ENCODE measurements at places on chromosomes 7 and 10.

GRCh38 chr10:103620352-103620740 is 126.8 kb downstream of the NEURL1 start:
- DNase-seq, result no peak

GRCh38 chr7:139340808-139341057 is 404 bp upstream of the FMC1 start:
- peak; percentile 61 for DNase-seq

GRCh38 chr7:100390286-100391009 is 17.2 kb downstream of the PILRA start:
- no peak for DNase-seq

- DNase-seq, result no peak
Observed at GRCh38 chr10:13542533-13542932, 13.7 kb upstream of the BEND7 start.

GRCh38 chr10:129440247-129440646 is 26.8 kb upstream of the MGMT start:
- DNase-seq, result no peak

- DNase-seq, result no peak
Observed at GRCh38 chr7:108328174-108328651, 128.0 kb downstream of the NRCAM start.

- DNase-seq, result no peak
Observed at GRCh38 chr7:143382791-143383641, 1.9 kb downstream of the ZYX start.

GRCh38 chr10:17847585-17848296 is 38.6 kb downstream of the MRC1 start:
- no peak for DNase-seq

- no peak for DNase-seq
Observed at GRCh38 chr10:78475437-78475836, 441.8 kb downstream of the RPS24 start.

GRCh38 chr7:43590862-43591557 is 8.1 kb downstream of the STK17A start:
- no peak for DNase-seq

- no peak for DNase-seq
Observed at GRCh38 chr7:17948526-17949238, 8.4 kb upstream of the SNX13 start.

DNA sequence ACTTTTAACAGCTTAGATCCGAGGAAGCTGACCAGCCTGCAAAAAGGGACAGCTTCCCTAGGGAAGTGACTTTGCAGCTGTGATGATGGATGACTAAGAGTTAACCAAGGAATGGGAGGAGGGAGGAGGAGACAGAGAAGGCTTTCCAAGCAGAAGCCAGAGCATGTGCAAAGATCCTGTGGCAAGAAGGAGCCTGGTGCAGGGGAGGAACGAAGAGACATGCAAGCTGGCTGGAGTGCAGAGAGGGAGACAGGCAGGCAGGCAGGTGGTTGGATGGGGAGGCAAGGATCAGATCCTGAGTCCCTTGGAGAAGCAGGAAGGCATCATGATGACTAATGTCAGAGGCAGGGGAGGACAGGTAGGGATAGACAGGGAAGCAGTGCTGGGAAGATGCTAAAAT is 148.8 kb downstream of the PFKFB3 start:
- DNase-seq, result no peak

- DNase-seq, result no peak
Observed at GRCh38 chr10:109913306-109913892, 9.9 kb downstream of the XPNPEP1 start.

- DNase-seq, result no peak
Observed at GRCh38 chr10:97789770-97790397, 18.1 kb upstream of the SFRP5 start.

GRCh38 chr10:45997557-45997956 is 25.3 kb downstream of the TIMM23 start:
- no peak for DNase-seq

GRCh38 chr10:72110673-72111401 is 22.5 kb upstream of the SPOCK2 start:
- DNase-seq, result no peak

DNA sequence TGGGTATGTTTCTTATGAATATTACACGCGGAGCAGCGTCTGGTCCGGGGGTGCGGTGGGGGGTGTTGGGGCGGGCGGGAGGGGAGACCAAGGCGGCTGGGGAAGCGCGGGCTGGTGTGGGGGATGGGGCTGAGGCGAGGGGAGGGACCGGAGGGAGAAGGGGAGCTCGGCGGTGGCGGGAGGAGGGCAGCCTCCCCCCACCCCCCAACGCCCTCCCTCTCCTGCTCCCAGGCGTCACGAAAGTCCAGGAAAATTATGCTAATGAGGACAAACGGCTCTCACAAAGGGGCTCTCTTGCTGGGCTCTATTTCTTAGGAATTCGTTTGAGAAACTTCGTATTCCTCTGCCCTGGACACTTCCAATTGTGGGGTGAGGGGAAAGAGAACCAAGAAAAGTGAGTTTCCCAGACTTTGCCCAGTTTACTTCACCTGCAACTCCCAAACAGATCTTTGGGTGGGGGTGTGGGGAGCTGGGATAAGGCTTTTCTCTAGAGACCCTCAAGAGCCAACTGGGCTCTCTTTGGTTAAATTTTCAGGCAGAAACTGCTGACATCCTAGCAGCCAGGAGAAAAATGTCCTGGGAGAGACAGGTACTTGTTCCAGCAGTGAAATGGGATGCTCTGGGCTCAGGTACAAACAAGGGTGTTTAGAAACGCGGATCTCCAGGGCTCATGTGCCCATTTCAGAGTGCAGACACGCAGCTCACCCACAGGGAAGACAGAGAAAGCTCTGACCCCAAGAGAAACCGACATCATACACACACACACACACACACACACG is 11.7 kb upstream of the HOXA2 start:
- no peak for DNase-seq

DNA sequence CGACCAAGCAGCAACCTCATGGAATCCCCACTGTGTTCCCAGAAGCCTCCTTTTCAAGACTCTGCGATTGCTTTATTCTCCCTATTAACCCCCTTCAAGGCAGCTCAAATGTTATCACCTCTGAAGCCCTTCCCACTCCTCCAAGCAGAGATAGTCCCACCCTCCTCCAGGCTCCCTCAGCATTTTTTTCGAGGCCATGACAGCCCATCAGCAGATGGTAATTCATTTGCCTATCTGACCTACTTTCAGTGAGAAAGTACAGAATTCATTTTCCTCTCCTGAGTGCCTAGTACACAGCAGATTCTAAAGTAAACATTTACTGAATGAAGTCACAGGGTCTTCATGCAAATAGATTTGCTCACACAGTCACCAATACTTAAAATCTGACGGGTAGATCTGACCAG is 47.8 kb downstream of the HERPUD2 start:
- no peak for DNase-seq

DNA sequence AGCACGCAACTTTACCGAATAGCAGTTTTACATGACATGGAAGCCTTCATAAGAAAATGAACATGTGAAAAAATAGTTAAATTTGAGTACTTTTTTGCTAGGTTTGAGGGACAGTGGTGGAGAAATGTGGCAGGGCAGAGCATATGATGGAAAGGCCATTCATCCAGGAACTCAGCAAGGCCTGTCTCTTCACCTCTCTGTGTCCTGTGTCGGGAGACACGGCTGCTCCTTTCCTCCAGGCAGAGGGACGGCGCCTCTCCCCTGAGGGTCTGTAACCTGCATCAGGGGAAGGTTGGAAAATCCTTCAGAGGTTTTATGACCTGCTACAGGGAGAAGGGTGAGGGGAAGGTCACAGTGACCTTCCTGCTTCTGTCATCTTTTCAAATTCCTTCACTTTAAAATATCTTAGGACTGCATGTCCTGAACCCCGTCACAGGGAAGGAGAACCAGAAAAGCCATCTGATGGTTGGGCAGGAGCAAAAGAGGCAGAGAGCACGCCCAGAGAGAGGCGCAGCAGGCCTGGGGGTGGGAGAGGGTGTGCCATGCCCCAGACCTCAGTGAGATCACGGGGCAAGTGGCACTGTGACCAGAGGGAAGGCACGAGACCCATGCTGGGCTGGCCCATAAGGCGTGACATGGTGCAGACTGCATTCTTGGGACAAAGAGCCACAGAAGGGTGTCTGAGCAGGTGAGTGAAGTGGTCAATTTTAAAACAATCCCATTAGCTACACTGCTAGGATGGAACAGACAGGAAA is 44.0 kb downstream of the GSDME start:
- no peak for DNase-seq

- DNase-seq, result no peak
Observed at GRCh38 chr10:7043055-7043653, 367.7 kb downstream of the SFMBT2 start.

GRCh38 chr10:20623546-20623945 is 273.6 kb downstream of the NEBL start:
- DNase-seq, result no peak

- no peak for DNase-seq
Observed at GRCh38 chr10:102670871-102671434, 26.7 kb downstream of the TRIM8 start.

DNA sequence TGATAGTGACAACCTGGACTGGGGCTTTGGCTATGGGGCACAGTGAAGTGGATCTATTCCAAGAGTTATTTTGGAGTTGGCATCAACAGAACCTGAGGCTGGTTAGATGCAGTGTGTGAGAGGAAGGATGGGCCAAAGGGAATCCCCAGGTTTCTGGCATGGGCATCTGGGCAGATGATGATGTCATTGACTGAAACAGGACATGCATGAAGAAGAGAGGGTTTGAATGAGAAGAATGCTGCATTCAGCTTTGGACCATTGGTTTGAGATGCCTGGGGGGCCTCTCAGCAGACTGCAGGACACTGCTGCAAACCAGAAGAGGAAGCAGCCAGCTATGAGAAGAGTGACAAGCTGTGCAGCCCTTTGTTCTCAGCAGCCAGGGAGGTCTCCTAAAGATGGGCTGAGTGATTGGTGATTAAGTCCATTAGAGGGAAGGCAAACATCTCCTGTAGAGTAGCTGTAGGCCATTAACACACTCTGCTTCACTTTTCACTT is 23.1 kb upstream of the PIK3CG start:
- DNase-seq, result no peak

DNA sequence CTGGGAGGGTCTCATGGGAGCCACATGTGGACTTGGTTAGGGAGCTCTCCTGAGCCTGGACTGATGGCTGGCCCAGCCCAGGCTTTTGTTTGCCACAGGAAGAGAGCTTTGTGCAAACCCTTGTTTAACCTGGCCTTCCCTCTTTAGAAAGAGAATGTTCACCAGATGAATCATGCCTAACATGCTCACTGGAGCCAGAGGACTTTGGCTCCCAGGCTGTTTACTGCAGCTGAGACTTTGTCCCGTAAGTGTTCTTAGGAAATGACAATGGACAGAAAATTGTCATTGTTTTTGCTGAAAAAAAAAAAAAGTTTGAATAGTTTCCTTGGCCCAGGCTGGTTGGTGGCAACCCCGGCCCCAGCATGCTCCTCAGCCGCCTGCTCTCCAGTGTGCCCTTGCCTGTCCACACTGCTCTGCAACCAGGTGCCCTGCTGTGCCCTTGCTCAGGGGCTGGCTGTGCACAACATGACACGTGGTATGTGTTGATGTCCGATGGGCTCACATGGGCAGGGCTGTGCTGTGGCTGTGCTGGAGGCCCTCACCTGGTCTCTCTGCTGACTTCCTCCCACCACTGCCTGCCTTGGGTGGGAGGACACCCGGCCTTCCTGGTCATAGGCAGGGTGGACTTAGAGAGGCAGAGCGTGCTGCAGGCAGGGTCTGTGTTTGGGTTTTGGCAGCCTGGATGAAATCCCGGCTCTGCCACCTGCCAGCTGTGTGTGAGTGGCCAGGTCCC is 215.3 kb upstream of the ZNF32 start:
- DNase-seq, result no peak

- DNase-seq, result no peak
Observed at GRCh38 chr7:70694971-70695794, 436.8 kb upstream of the GALNT17 start.

GRCh38 chr10:69364232-69364940 is 52.3 kb downstream of the TACR2 start:
- DNase-seq, result no peak

- DNase-seq, result no peak
Observed at GRCh38 chr7:77903597-77903996, 105.0 kb downstream of the PHTF2 start.

DNA sequence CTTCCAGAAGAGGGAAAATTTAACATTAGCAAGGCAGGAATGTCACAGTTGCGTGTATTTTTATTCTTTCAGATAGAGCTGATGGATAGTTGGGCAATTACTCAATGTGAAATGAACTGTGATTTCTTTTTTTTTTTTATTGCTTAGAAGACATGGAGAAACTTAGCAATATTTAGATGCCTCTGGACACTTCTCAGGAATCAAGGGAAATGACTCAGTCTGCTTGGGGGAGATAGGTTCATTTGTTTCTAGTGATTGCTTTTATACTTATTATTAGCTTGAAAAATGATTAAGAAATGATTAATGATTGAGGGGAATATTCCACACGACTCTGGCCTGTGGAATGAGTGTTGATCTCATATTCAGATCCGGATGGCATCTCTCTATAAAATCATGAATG is 33.1 kb upstream of the TBX20 start:
- DNase-seq, result no peak

GRCh38 chr7:36045830-36046341 is 107.2 kb upstream of the EEPD1 start:
- DNase-seq, result no peak

DNA sequence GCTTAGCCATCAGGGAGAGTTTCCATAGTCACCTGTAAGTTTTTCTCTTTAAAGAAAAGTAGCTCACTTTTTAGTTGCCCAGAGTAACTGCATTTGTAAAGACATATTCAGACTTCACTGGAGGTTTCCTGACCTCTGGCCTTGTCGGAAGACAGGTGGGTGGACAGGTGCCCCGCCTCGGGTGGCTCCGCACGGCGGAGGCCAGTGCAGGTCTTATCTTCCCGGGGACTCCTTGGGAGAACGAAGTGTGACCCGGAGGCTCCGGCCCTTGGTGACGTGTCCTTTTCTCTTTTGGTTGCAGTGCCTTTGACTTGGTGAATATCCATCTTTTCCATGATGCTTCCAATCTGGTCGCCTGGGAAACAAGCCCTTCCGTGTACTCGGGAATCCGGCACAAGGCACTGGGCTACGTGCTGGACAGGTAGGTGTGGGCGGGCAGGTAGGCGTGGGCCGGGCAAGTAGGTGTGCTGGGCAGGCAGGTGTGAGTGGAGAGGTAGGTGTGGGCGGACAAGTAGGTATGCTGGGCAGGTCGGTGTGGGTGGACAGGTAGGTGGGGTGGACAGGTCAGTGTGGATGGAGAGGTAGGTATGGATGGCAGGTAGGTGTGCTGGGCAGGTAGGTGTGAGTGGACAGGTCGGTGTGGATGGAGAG is 75.8 kb downstream of the NKX6-2 start:
- DNase-seq, result no peak

DNA sequence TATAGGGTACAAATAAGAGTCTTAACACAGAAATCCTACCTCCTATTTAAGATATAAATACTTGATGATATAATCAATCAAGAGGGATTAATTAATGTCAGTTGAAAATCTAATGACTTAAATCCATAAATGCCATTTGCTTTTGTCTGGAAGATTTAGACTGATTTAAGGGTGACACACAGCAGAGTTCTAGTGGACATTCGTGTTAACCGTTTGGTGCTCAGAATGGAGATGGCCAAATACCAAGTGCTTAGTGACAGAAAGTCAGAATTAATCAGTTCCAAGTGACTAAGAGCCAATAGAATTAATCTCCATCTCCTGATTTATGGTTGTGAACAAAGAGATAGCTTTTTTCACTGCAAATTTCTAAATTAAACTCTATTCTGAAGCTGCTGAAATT is 36.2 kb downstream of the NAMPT start:
- no peak for DNase-seq

- no peak for DNase-seq
Observed at GRCh38 chr7:19772306-19772705, 1.1 kb downstream of the TMEM196 start.

- DNase-seq, result no peak
Observed at GRCh38 chr7:30899066-30899465, 12.6 kb upstream of the AQP1 start.

Data from stimulated activated CD8-positive, alpha-beta memory T cell treated with anti-CD3 and anti-CD28 coated beads, Interleukin-7, amount 100 ng/mL, for 4 hours (primary cell).